CD4-positive, alpha-beta T cell treated with Interferon alpha-2 for 1 hour (primary cell): ENCODE measurements at places on chromosomes 3 and 15.
A peak's percentile ranks its signal among the peaks of the same experiment; 100 is the strongest.

DNA sequence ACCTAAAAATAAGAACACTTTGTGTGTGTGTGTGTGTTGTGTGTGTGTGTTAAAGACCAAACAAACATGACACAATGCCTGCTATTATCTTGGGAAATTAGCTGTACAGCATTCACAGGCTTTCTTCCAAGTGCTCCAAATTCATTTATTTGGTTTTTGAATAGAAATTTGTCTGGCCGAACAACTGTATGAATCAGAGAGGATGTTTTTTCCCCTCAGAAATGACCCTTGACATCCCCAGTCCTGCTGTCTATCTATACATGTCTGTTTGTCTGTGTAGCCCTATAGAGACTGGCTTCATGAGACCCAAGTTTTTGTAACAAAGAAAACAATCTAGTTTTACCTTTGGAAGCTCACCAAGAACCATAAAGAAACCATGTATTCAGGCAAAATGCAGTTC lies 549.8 kb downstream of the NSUN3 start:
- no peak for DNase-seq

GRCh38 chr3:30643763-30644462 lies 37.5 kb downstream of the TGFBR2 start:
- peak; percentile 76 for DNase-seq

- no peak for DNase-seq
Measured at GRCh38 chr3:197222937-197223370, 75.5 kb downstream of the DLG1 start.

DNA sequence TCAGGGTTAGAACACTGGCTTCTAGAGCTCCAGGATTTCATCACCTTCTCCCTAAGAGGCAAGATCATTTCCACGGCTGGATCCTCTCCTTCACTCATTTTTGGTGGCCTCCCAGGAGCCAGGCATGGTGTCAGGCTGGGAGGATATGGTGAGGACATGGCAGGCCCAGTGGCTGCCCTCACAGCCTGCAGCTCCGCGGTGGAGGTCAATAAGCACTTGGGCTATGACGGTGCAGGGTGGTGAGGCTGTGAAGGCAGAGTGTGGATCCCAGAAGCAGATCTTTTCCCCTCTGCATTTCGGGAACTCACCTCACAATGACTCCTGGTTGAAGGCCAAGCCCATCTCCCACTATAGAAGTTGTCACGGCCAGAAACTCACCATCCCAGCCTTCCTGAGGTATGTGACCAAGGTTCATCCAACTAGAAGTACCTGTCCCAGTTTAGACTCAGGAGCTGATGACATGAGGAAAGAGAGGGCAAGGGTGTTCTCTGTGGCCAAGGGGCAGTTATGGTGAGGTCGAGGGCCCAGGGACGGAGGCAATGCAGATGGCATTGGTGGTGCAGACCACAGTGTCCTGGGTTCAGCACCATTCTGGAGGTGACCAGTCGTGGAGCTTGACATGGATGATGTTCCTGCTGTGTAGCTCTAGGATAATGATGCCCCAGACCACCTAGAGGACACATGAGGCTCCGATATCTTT lies 100.1 kb upstream of the SMAD3 start:
- DNase-seq: no peak

GRCh38 chr3:87309601-87310000 lies 33.2 kb upstream of the POU1F1 start:
- DNase-seq: no peak

DNA sequence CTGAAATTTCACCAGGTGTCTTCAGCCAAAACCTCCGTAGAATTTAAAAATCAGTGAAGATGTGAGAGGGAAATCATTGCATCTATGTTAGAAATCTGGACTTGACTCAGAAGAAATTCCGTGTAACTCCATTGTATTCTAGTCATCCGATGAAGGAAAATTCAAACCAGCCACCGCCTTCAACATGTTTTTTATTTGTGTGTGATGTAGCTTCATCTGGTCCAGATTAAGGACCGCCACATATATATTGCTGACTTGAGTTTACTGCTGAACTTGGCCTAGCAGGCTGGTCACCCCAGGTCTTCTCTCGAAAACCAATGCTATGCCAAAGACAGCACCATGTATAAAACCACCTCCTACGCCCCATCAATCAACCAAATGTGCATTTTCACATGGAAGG lies 120.9 kb downstream of the FOXP1 start:
- no peak for DNase-seq

- DNase-seq: no peak
Measured at GRCh38 chr3:126936853-126937425, 46.0 kb upstream of the PLXNA1 start.

- DNase-seq: no peak
Measured at GRCh38 chr3:32841867-32842470, 24.2 kb downstream of the TRIM71 start.

DNA sequence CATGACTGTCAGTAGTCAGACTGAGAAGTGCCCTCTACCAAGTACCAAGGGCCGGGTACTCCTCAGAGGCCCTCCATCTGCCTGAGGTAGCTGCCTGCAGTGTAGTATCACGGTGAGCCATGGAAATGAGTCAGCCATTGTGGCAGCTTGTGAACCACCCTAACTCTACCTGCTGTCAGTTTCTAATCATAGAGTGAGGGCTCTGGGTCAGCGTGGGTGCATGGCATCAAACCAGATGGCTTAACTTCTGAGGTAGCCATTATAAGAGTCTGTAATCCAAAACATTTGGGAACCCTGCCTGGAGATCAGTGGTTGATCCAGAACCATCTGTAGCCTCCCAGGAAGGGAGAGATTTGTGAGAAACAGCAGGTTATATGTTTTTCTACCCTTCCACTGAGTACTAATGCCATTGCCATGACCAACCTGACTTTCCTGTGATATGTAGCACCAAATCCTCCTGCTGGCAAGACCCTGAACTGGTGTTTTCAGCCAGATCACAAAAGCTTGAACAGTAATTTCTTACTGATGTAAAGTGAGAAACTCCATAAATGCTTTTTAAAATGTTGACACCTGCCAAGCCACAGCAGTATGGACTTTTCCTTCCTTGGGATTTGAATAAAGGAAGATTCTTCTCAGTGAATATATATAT lies 38.9 kb downstream of the ABHD2 start:
- no peak for DNase-seq

DNA sequence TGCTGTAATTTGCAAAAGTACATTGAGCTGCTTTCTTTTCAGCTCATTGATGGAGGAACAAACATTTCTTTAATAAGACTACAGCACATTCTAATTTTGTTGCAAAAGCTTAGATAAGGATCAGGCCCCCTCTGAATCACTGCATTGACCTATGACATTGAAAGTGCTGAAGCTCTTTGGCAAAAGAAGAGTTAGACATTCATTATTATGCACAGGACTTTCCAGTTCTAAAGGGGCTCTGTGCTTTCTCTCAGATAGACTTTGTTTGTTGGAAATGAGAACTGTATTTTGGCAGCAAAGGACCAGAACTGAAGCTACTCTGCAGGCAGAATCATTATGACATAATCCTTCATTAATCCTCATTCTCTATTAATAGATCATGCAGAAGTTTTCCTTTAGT lies 252.9 kb upstream of the SOX2 start:
- no peak for DNase-seq

GRCh38 chr3:109325109-109325508 lies 8.8 kb upstream of the DPPA2 start:
- no peak for DNase-seq

DNA sequence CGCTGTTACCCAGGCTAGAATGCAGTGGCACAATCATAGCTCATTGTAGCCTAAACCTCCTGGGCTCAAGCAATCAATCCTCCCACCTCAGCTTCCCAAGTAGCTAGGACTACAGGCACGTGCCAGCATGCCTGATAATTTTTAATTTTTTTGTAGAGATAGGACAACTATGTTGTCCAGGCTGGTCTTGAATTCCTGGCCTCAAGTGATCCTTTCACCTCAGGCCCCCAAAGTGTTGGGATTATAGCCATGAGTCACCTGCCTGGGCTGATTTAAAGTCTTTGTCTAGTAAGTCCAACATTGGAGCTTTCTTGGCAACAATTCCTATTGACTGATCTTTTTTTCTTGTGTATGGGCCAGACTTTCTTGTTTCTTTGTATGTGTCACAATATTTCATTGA lies 28.1 kb downstream of the SPINK8 start:
- no peak for DNase-seq

GRCh38 chr15:68383161-68384074 lies 48.5 kb downstream of the ITGA11 start:
- peak; percentile 61 for DNase-seq

GRCh38 chr15:75943713-75944215 lies 40.1 kb downstream of the FBXO22 start:
- DNase-seq: no peak

DNA sequence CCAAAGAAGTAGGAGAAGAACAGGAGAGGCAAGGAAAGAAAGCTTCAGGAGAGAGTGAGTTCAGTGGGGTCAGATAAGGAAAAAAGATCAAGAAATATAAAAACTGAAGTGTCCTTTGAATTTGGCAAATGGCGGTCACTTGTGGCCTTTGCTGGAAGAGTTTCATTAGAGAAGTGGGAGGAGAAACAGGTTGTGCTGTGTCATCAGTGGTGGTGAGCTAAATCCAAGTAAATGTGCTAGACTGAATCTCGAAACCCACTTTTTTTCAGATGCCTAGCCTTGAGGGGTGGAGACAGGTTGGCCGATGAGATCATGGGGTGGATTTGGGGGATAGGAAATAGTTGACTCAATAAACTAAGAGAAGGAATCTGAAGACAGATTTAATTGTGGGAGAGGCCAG lies 43.7 kb downstream of the CHRD start:
- peak; percentile 3 for DNase-seq

GRCh38 chr15:89171136-89172072 lies 50.0 kb downstream of the RLBP1 start:
- DNase-seq: peak; percentile 41

- DNase-seq: no peak
Measured at GRCh38 chr3:118408431-118408830, 626.2 kb downstream of the IGSF11 start.

- DNase-seq: peak; percentile 56
Measured at GRCh38 chr3:196144383-196145105, 62.7 kb upstream of the TFRC start.
